ENCODE measurements at places on chromosomes 5 and 9.
A peak's percentile ranks its signal among the peaks of the same experiment; 100 is the strongest.

- DNase-seq = peak; percentile 15
Measured at GRCh38 chr5:58871648-58872242, 288.9 kb downstream of the RAB3C start.

- no peak for DNase-seq
Measured at GRCh38 chr9:110752766-110753165, 84.2 kb downstream of the MUSK start.

DNA sequence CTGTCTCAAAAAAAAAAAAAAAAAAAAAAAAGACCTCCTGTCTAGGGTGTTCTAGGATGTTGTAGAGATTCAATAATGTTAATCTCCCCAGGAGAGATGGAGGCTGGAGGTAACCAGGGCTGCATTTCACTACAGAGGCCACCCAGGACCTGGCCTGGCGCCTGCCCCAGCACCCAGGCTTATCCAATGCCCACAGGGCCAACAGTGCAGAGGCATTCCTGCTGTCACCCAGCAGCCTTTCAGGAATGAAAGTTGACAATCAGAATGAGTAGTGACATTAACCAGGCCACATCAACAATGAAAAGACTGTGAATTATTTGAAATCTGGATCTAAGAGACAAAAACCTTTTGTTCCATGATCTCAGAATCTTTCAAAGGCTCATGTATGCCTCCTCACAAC lies 36.2 kb upstream of the GABRP start:
- DNase-seq = no peak

- DNase-seq = no peak
Measured at GRCh38 chr5:40904205-40904993, 4.9 kb upstream of the C7 start.

GRCh38 chr9:109335929-109336328 lies 15.1 kb upstream of the EPB41L4B start:
- DNase-seq = no peak

- no peak for DNase-seq
Measured at GRCh38 chr9:20048437-20048836, 259.6 kb upstream of the SLC24A2 start.

GRCh38 chr5:40404613-40405012 lies 275.1 kb upstream of the PTGER4 start:
- no peak for DNase-seq

DNA sequence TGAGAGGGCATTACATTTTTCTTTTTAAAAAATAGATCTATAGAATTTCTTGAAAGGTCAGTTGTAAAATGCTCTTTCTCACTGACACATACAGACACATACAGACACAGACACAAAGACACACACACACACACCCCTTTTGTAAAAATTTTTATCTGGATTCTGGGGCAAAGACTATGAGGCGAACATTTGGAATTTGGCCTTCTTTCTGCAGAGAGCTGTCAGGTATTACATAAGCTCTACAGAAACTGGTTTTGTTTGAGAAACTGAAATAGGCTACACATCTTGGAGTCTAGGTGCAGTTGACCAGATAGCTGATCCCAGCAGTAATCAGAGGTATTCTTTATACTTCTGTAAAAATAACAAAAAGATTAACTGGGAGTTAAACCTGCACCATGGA lies 315.9 kb upstream of the RPS23 start:
- no peak for DNase-seq

DNA sequence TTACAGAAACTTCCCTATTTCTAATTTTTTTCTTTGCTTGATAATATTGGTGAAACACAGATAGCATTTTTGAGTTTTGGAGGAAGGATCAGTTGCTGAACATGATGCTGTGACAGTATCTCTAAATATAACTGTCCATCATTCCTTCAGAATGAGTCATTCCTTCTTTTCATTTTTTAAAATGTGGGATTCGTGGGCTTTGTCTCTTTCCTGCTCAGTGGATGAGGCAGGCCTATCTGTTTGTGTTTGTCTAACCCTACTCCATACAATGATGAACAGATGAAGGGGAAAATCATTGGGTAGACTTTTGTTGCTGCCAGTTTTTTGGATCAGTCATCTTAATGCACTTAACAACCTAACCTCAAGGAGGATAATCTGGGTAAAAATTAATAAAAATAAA lies 15.7 kb upstream of the OR13C8 start:
- no peak for DNase-seq

DNA sequence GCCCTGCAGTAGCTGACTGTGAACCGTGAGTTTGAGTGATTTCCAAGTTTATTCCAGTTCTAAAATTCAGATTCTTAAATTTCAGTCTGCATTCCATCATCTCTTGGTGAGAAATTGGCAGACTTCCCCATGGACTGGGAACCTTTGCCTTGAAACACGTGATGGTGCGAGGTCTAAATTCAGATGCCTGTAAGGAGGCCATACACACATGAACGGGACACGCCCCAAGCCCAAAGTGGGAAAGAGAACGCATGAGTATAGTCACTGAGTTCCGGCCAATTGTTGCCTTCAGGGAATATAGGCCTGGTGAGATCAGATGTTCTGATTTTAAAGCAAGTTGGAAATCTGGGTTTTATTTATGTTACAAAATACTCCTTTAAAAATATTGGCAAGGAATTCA lies 1084.4 kb upstream of the WWC1 start:
- no peak for DNase-seq

GRCh38 chr5:165863239-165863638 lies 2357.8 kb downstream of the MAT2B start:
- no peak for DNase-seq

- no peak for DNase-seq
Measured at GRCh38 chr5:122129306-122129705, at the start of gene ZNF474. Gene ZNF474 (plus strand): TSS chr5:122129546. CDS start chr5:122151991, 22,445 bp downstream.

DNA sequence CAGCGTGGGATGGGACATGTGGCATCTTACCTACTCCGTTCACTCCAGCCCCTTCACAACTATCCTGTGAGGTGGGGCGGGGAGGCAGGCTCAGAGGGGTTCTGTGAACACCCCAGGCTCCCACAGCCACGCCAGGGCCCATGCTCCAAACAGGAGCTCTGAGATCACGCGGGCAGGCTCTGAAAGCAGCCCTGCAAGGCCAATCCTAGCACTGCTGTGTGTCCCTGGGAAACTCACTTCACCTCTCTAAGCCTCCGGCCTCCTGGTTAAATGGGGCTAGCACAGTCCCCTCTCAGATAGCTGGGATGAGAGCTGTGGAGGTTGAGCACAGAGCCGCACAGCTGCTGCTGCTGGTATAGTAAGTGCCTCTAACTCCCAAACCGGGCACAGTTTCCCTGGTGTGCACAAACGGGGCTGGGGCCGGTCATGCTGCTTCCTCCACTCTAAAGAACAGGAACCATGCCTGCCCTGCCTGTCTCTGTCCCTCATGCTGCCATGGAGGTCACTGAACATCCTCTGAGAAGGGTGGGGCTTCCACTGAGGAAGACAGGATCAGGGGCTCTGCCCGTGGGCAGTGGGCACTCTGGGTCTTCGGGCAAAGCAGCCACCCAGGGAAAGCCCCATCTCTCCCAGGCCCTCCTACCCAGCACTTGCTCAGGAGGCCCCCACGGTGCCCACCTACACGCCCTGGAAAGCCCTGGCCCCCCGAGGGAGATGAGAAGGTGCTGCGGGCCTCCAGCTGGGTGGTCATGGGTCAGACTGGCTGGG lies 13.0 kb upstream of the ASS1 start:
- no peak for DNase-seq

DNA sequence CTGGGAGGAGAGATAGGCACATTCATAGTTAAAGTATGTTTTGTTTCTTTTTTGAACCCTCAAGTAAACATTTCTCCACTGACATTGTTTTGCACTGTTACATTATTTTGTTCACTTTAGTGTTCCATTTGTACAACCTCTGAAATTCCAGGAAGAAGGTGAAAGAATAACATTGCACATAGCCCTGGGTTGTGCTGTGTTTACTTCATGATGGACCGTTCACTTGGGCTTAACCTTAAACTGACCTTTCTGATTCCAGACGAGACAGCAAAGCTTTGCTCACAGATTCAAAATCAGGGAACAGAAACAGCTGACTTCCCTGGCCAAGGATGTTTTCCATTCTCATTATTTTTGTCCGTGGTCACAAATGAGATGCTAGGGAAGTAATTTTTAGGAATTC lies 42.8 kb upstream of the GDNF start:
- DNase-seq = no peak

DNA sequence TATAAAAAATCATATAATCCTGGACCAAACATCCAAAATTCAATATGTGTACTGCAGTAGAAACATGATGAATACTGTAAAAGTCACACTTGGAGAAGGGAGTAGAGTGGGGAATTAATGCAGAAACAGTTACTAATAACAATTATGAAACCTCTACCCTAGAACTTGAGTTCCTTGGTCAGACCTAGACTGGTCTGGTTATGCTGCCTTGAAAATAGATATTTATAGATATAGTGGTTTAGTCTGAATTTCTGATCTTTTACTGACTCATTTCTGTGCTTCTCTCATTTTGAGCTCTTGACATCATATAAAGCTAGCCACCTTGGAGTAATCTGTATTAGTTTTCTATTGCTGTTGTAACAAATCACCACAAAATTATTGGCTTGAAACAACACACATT lies 808.7 kb upstream of the CDH10 start:
- DNase-seq = no peak

DNA sequence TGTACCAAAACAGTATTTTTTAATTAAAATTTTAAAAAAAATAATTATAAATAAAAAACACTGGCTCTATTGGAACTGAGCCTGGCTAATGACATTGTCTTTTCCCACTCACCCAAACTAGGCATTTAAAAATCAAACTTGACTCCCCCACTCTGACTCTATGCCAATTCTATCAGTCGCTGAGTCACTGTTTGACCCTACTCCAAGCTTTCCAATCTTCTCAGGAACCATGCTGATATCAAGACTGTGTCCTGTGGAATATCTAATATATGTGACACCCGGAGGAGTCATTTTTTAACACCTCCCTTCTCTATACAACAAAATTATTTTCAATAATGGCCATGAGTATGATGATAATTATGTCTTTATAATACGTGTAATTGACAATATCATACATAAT lies 171.6 kb upstream of the RASEF start:
- DNase-seq = no peak

- DNase-seq = no peak
Measured at GRCh38 chr9:19160085-19160484, 32.8 kb upstream of the PLIN2 start.

DNA sequence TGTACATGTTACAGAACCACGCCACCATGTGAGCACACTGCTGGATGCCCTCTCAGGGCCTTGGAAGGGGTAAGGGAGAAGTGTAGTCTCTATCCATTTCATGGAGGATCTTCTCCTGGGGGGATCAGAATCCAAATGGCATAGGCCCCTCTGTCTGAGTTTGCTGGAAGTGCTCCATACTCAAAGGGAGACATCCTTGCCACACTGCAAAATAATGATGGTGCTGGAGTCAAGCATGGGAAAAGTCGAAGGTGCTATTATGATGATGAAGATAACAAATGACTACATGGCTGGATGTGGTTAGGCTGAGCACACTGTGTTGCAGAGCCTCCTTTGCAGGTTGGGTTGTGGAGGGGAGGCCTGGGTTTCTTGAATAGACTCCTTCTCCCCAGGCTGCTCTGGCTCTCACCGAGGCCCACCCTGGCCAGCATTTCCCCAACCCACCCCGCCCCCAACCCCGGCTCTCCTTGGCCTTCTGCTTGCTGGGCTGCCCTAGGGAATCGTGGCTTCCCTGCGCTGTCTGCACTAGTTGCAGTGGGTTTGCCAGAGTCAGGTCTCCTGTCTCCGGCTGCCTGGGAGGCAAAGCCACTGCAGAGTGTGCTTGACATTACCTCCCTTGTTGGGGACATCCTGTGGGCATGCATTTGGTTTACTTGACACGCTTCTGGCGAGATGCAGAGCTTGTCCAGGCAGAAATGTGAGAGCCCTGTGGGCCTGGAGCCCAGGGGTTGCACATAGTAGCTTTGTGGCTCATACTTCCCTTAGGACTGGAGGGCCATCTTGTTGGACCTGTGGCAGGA lies 3.0 kb downstream of the MVB12B start:
- DNase-seq = no peak

DNA sequence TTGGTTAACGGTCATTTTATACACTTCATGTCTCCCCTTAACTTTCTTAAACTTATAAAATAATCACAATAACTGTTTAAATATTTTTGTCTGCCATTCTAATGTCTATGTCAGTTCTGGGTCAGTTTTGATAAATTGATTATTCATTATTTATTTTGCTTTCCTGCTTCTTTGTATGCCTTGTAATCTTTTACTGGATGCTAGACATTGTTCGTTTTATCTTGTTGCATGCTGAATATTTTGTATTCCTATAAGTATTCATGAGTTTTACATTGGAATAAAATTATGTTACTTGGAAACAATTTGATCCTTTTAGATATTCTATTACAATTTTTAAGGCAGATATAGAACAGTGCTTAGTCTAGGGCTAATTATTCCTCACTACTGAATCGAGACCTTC lies 952.0 kb downstream of the NR2F1-AS1 start:
- no peak for DNase-seq

DNA sequence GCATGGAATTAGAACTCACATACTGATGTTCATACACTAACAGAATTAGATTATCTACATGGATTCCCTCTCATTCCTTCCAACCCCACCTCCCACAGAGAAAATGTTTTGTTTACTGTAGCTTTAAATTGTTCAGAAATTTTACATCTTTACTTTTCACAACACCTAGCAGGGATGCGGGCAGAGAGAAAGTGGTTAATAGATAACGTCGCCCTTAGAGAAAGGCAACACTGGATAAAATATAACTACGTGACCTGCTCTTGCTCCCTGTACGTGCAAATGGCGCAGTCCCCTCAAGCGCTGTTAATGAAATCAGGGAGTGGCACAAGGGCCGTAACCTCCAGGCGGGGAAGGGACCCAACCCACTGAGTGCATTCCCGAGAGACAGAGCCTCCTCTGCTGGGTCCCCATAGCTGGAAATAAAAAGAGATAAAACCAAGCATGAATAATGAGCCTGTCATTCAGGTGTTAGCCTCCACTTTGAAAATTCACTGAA lies 125.3 kb upstream of the DAPK1 start:
- no peak for DNase-seq

GRCh38 chr9:101366038-101366756 lies 18.6 kb downstream of the BAAT start:
- DNase-seq = no peak

GRCh38 chr5:107505763-107506534 lies 164.8 kb downstream of the EFNA5 start:
- DNase-seq = no peak

DNA sequence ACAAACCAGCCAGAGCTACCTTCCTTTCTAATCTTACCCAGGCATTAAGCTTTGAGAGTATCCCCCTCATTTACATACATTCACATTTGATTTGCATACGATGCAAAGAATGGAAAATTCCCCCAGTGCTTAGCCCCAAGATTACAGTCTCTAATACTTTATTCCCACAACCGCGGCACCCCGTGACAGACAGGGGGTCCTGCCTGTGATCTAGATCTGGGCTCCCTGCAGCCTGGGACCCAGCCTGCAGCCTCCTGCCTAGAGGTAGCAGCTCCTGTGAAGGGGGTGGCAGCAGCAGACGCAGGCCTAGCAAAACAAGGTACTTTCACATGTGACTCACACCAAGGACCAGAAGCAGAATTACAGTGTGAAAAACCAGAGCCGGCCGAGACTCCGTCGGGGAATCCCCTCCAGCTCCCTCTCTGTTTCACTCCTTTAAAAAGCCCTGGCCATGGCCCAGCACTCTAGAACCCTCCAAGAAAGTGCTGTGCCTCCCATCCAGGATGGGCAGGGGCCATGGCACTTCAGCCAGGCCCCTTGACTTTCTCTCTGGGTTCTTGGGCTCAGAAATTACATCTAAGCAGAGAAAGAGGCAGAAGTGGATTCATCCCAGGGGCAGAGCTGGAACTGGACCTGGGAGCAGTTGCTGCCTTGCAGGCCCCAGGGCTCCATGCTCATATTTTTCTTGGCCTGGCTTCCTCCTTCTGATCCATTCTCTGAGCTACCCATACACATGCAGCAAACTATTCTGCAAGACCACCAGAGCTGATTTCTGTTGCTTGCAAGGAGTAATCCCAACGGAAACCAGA lies 14.0 kb upstream of the TCF7 start:
- peak; percentile 67 for DNase-seq

Data from activated T-cell treated with anti-CD3 and anti-CD28 coated beads for 4 hours (primary cell).